ENCODE measurements at places on chromosomes 6 and 20.

DNA sequence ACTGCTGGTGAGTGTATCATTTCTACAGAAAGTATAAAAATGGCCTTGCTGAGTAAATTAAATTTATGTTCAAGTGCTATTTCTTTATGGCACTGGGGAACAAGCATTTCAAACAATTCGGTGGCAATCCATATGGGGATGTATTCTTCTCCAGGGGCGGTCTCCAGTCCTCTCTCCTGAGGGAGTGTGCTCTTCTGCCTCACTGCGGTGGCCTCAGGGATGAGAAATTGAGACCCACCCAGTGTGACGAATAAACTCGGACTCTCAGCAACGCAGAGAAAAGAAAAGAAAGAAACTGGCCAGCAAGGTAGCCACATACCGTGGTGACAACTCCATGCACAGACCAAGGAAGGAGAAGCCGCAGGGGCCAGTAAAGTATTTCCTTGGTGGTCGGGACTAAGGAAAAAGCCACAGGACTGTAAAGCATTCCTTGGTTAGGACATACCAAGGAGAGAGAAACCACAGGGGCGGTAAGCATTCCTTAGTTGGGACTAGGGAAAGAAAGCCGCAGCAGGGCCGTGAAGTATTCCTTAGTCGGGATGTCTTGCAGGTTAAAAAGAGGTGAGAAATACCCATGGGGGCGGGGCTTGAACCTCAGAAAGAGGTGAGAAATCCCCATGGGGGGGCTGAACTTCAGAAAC lies 13.6 kb upstream of the GOPC start:
- peaks cover 20% of the 10 kb centered on the region for H3K4me1 ChIP-seq
- DNase-seq = no peak
- H3K4me3 ChIP-seq = no peak overlapping the region
- peak overlapping the region; percentile 40 for H3K27ac ChIP-seq
- H3K27me3 ChIP-seq = peaks cover 3% of the 10 kb centered on the region
- H3K36me3 ChIP-seq = peaks cover 2% of the 10 kb centered on the region

GRCh38 chr6:87334683-87335082 lies 5.6 kb upstream of the GJB7 start:
- no peak for DNase-seq
- H3K36me3 ChIP-seq = peaks cover 10% of the 10 kb centered on the region
- H3K27ac ChIP-seq = no peak overlapping the region
- H3K4me3 ChIP-seq = no peak overlapping the region
- H3K4me1 ChIP-seq = peaks cover 21% of the 10 kb centered on the region

DNA sequence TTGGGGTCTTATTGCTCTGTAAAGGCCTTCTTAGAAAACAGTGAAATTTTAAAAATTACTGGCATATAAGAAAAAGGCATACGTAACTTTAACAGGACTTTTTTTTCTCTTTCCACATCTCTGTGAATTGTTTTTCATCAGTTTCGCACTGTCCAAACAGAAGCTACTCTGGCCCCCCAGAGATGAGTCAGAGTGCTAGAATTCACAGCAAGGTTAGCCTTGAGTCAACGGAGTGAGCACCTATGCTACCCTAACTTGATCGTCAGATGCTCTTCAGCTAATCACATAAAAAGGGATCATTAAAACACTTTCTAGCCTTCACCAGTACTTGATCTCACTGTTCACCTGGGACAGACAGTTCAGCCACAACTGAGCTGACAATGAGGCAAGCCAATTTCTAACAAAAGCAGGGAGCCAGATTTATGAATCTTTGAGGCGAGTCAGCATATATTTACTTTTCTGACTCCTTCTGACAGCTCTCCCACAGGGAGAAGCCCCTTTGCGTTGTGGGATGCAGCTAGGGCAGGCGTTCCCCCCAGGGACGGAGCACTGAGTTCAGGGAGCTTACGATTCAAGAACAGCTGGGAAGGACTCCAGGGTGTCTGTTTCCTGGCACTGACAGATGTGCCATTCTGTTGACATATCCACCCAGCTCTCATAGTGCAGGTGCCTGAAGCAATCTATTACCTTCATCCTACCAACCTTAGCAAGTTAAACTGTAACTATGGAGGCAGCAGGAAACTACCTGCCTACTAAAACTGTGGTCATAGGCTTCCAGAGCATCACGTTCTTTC lies 46.4 kb upstream of the SPDEF start:
- peaks cover 14% of the 10 kb centered on the region for H3K4me1 ChIP-seq
- no peak overlapping the region for H3K27ac ChIP-seq
- no peaks in the 10 kb centered on the region for H3K27me3 ChIP-seq

DNA sequence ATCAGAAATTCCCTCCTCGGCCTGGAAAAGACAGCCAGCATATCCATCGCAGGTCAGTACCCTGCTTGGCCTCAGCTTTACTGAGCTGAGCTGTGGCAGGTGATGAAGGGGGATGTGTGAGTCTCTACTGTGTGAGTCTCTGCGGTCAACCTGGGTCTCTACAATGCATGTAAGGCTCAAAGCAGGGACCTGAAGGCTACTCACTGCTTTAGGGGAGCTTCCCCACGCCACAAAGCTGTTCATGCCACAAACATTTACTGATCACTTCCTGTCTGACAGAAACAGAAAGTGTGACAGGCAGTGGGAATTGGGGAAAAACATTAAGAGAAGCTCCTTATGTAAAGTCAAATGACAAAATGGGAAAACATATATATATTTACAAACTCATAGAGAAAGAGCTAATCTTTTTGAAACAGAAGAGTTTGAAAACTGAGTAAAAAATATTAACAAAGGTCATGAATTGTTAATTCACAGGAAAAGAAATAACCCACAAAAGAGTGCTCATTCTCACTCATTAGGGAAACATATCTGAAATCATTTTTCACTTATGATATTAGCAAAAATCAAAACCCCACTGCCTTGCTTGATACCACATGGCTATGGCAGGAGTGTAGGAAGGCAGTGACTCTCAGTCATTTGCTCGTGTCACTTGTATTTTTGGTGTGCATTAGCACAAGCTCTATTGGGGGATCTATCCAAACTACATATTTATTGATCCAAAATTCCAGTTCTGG lies 5.8 kb downstream of the BTN3A3 start:
- peaks cover 59% of the 10 kb centered on the region for H3K36me3 ChIP-seq
- DNase-seq = no peak
- peak overlapping the region; percentile 46 for H3K27ac ChIP-seq
- peaks cover 52% of the 10 kb centered on the region for H3K4me1 ChIP-seq

GRCh38 chr6:30855429-30856075 lies 28.8 kb upstream of the DDR1 start:
- no peak overlapping the region for H3K27ac ChIP-seq
- H3K27me3 ChIP-seq = no peaks in the 10 kb centered on the region
- DNase-seq = no peak
- peaks cover 1% of the 10 kb centered on the region for H3K36me3 ChIP-seq
- H3K4me1 ChIP-seq = no peaks in the 10 kb centered on the region

GRCh38 chr6:143501851-143502250 lies 9.7 kb downstream of the FUCA2 start:
- H3K36me3 ChIP-seq = peaks cover 48% of the 10 kb centered on the region
- DNase-seq = no peak
- no peak overlapping the region for H3K27ac ChIP-seq

GRCh38 chr6:101716387-101716786 lies 322.9 kb downstream of the GRIK2 start:
- no peak for DNase-seq
- no peaks in the 10 kb centered on the region for H3K36me3 ChIP-seq
- H3K4me1 ChIP-seq = no peaks in the 10 kb centered on the region

GRCh38 chr6:54850114-54850513 lies 3.5 kb downstream of the FAM83B start:
- H3K36me3 ChIP-seq = no peaks in the 10 kb centered on the region
- DNase-seq = no peak
- no peak overlapping the region for H3K27ac ChIP-seq
- peaks cover 13% of the 10 kb centered on the region for H3K27me3 ChIP-seq
- no peaks in the 10 kb centered on the region for H3K4me1 ChIP-seq

- no peak for DNase-seq
- no peaks in the 10 kb centered on the region for H3K27me3 ChIP-seq
- H3K4me1 ChIP-seq = no peaks in the 10 kb centered on the region
- H3K27ac ChIP-seq = no peak overlapping the region
- H3K36me3 ChIP-seq = no peaks in the 10 kb centered on the region
- H3K4me3 ChIP-seq = no peak overlapping the region
Measured at GRCh38 chr6:114467931-114468330, 125.1 kb upstream of the HS3ST5 start.

GRCh38 chr6:103870970-103871369 lies 988.7 kb downstream of the HACE1 start:
- no peaks in the 10 kb centered on the region for H3K36me3 ChIP-seq
- DNase-seq = no peak
- peaks cover 3% of the 10 kb centered on the region for H3K27me3 ChIP-seq

DNA sequence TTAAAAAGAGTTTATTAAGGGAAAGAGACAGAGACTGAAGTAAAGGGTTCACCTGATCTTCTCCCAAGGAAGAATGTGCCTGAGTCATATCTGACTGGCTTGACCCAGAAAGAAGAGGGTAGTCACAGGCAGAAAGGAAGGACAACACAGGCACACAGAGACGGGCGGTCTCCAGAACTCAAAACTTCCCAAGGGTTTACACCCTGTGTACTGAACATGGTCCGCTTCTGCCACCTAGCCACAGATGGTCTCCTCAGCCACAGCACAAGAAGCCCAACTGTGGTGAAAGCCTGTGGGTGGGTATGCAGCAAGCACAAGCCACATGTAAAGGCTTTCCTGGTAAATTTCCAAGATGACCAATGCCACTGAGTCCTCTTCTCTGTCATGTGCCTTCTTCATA lies 17.2 kb downstream of the UNC5CL start:
- H3K4me1 ChIP-seq = no peaks in the 10 kb centered on the region
- no peak for DNase-seq
- peaks cover 2% of the 10 kb centered on the region for H3K27me3 ChIP-seq
- no peaks in the 10 kb centered on the region for H3K36me3 ChIP-seq
- no peak overlapping the region for H3K27ac ChIP-seq

- DNase-seq = no peak
- H3K27me3 ChIP-seq = peaks cover 2% of the 10 kb centered on the region
- no peak overlapping the region for H3K27ac ChIP-seq
- H3K36me3 ChIP-seq = no peaks in the 10 kb centered on the region
Measured at GRCh38 chr6:128069188-128069587, 168.3 kb upstream of the THEMIS start.

GRCh38 chr20:37463726-37464494 lies 57.1 kb upstream of the NNAT start:
- no peaks in the 10 kb centered on the region for H3K36me3 ChIP-seq
- no peaks in the 10 kb centered on the region for H3K4me1 ChIP-seq
- H3K27ac ChIP-seq = no peak overlapping the region
- peaks cover 21% of the 10 kb centered on the region for H3K27me3 ChIP-seq

GRCh38 chr6:119158057-119158848 lies 79.8 kb upstream of the FAM184A start:
- peaks cover 3% of the 10 kb centered on the region for H3K36me3 ChIP-seq
- H3K4me3 ChIP-seq = no peak overlapping the region
- DNase-seq = no peak
- H3K27ac ChIP-seq = no peak overlapping the region

DNA sequence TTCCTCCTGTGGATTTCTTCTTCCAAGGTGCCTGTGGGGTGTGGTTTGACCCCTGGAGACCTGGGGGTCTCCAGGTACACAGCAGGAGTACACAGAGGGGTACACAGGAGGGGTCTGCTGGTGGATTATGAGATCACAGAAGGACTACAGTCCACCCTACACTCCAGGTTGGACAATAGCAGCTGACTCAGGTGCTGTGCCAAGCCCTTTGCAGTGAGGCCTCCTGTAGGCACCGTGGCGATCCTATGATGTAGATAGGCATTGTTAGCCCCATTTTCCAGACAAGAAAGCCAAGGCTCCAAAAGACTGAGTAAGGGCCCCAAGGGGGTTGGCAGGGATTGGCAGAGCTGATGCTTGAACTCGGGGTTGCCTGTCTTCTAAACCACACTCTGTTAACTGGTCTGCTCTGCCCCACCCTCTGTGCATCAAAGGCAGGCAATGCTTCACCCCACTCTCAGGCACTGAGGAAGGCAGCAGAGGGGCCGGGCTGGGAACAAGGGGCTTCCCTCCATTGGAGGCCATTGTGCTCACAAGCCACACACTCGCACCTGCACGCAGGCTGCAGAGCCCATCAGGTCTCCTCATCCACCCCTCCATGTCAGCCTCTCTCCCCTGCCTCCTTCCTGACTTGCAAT lies 77.5 kb upstream of the SIRPA start:
- H3K36me3 ChIP-seq = no peaks in the 10 kb centered on the region
- H3K27me3 ChIP-seq = peaks cover 35% of the 10 kb centered on the region

- no peak for DNase-seq
- no peaks in the 10 kb centered on the region for H3K27me3 ChIP-seq
- peaks cover 14% of the 10 kb centered on the region for H3K36me3 ChIP-seq
- peaks cover 5% of the 10 kb centered on the region for H3K4me1 ChIP-seq
- H3K27ac ChIP-seq = no peak overlapping the region
- H3K4me3 ChIP-seq = no peak overlapping the region
Measured at GRCh38 chr6:45462190-45463134, 84.7 kb upstream of the SUPT3H start.

DNA sequence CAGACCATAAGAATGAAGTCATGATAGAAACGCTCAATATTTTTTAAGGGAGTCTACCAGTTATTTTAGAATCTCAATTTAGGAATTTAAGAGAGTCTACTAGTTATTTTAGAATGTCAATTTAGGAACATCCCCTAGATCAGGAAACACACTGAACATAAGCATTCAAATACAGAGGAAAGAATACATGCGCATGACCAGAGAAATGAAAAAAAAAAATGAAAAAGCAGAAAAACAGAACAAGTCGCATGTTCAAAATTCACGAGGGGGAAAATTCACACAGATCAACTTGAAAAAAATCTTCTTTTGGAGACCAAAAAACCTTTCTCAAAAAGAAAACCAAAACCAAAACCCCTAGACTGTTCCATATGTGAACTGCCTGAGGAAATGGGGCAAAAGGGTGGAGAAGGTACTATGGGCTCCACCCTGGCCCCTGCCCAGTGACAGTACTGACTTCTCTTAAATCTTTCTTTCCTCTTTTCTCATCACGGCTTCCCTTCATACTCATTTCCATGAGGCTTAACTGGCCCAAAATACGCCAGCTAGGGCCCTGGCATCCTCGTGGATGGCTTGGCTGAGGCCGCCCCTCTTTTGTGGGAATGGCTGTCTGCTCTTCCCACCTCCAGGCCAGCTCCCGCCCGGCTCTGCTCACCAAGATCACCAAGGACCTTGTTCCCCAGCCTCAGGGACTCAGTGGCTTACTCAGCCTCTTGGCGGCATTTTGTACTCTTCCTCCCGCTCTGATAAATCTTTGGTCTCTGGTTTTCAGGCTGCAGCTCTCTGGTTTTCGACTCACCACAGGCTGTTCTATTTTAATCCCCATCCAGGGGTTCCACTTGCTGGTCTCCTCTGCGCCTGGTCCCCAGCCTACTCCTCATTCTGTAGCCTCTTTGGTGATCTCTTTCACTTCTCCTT lies 11.2 kb downstream of the ZBTB2 start:
- DNase-seq = peak; percentile 27
- peaks cover 15% of the 10 kb centered on the region for H3K36me3 ChIP-seq
- peaks cover 74% of the 10 kb centered on the region for H3K4me1 ChIP-seq
- no peaks in the 10 kb centered on the region for H3K27me3 ChIP-seq
- peak overlapping the region; percentile 86 for H3K4me3 ChIP-seq

- H3K4me1 ChIP-seq = peaks cover 15% of the 10 kb centered on the region
- H3K27me3 ChIP-seq = peaks cover 8% of the 10 kb centered on the region
- no peak overlapping the region for H3K27ac ChIP-seq
- no peaks in the 10 kb centered on the region for H3K36me3 ChIP-seq
Measured at GRCh38 chr6:37127961-37128862, 41.7 kb upstream of the PIM1 start.

Measured in activated T-helper 1 cell treated with anti-CD3 and anti-CD28 coated beads, Interleukin-12 subunit alpha, Interleukin-12 subunit beta, Interleukin-2, Interleukin-4 antibody, amounts not matched to agents 30 ng/mL and 10 ng/mL and 1 ng/mL, durations not matched to agents 14 hours and 24 hours and 36 hours (primary cell).